ENCODE measurements at places on chromosomes 3 and 15. TPM values are rescaled to one million over a fixed set of nuclear protein-coding genes. Genes with fewer than 3 reads are reported as not detected.
A peak's percentile ranks its signal among the peaks of the same experiment; 100 is the strongest.

DNA sequence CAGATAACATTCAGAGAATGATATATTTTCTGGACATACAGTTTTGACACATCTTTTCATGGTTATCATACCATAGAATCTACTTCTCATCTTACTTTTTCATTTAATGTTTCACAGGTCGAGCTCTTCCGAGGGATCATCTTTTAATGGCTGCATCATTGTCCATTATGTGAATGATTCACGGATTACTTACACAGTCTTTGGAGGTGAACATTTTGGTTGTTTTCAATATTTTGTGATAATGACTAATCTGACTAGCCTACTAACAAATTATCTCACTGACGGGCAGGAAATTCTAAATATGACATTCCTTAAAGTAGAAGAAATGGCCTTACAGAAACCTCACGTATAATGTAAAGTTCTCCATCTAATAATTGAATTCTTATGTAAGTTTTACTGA is 209.1 kb upstream of the STRIT1 start:
- no peaks in the 10 kb centered on the region for H3K27me3 ChIP-seq
- no peak for DNase-seq
- H3K4me3 ChIP-seq, result no peak overlapping the region

DNA sequence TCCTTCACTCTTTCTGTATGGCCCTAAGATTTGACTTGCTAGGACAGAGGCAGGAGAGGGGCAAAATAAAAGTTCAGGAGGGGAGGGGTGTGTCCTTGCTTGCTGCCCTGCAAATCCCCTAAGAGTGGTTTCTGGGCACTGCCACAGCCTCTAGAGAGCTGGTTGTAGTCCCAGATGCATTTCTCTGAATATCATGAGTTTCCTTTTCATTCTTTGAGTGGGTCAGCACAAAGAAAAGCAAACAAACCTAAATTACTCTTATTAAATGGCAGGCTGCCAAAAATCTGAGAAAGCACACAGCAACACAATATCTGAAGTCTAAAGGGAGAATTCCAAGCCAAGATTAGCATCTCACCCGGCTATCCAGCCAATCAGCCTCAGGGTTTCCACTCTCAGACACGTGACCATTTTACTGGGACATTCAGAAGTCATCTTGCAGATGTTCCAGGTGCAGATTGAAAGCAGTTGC is 919.3 kb downstream of the TUSC7 start:
- H3K4me1 ChIP-seq, result peaks cover 8% of the 10 kb centered on the region
- no peaks in the 10 kb centered on the region for H3K27me3 ChIP-seq
- no peak overlapping the region for H3K27ac ChIP-seq
- DNase-seq, result peak; percentile 78
- H3K4me3 ChIP-seq, result no peak overlapping the region
- H3K36me3 ChIP-seq, result no peaks in the 10 kb centered on the region

GRCh38 chr3:105868431-105868741 is 426 bp downstream of the CBLB start:
- peak overlapping the region; percentile 98 for H3K4me3 ChIP-seq
- peaks cover 6% of the 10 kb centered on the region for H3K36me3 ChIP-seq
- H3K27me3 ChIP-seq, result no peaks in the 10 kb centered on the region
- peaks cover 22% of the 10 kb centered on the region for H3K4me1 ChIP-seq
- DNase-seq, result peak; percentile 40

GRCh38 chr3:166362698-166363097 is 525.5 kb upstream of the BCHE start:
- peak; percentile 15 for DNase-seq
- H3K27ac ChIP-seq, result no peak overlapping the region
- H3K4me3 ChIP-seq, result no peak overlapping the region
- H3K4me1 ChIP-seq, result no peaks in the 10 kb centered on the region
- no peaks in the 10 kb centered on the region for H3K36me3 ChIP-seq
- H3K27me3 ChIP-seq, result no peaks in the 10 kb centered on the region

DNA sequence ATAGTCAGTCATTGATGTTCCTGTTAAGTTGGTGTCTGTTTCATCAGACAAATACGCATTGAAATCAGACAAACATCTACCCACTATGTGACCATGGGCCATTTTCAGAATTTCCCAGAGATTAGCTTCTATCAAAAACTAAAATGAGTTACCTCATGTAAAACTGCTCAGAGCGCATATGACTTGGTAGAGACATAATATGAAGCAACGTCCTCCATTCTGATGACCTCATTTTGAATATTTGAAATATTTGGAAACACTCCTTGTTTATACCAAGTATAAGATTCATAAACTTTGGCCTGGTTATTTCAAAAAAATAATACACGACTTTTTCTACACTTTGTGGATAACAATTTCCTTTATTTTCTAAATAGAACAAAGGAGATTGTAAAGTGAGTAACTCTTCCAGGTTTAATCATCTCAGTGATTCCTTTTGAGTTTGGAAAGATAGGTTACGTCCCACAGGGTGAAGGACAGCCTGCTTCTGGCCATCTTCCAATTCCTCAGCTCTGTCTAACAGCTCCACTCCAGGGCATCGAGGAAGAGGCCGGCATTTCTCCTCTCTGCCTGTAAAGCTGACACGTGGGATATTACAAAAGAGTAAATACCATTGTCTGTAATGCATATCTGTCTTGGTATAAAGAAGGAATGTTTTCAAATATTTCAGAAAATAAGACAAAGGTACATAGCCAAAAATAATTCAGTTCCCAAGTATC is 122.6 kb downstream of the CADM2 start:
- no peak overlapping the region for H3K27ac ChIP-seq
- no peaks in the 10 kb centered on the region for H3K27me3 ChIP-seq
- peak; percentile 25 for DNase-seq
- no peaks in the 10 kb centered on the region for H3K36me3 ChIP-seq
- H3K4me3 ChIP-seq, result no peak overlapping the region

DNA sequence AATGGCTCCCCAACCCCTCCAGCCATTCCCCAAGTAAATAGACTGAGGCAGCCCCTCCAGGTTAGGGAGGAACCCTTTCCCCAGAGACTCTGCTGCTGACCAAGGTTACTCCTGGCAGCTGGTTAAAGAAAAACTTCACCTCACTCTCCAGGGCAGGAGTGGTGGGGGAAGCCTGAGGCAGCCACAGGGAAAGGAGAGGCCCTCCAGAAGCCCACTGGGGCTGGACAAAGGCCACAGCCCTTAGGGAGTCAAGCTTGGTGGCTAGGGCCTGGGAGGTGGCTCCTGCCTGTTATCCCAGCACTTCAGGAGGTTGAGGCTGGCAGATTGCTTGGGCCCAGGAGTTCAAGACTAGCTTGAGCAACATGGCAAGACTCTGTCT is 923 bp downstream of the ACY1 start:
- H3K4me1 ChIP-seq, result peaks cover 15% of the 10 kb centered on the region
- no peak for DNase-seq
- H3K27me3 ChIP-seq, result no peaks in the 10 kb centered on the region
- peaks cover 2% of the 10 kb centered on the region for H3K36me3 ChIP-seq

DNA sequence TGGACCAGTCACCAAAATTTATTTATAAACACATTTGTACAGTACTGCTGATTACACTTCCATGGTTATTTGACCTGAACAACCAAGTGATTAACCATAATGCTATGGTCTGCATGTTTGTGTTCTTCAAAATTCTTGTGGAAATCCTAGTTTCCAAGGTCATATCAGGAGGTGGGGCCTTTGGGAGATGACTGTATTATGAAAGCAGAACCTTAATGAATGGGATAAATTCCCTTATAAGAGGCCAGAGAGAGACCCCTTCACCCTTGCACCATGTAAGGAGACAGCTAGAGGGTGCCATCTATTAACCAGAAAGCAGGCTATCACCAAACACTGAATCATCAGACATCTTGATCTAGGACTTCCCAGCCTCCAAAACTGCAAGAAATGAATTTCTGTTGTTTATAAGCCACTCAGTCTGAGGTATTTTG is 1.9 kb downstream of the SCAPER start:
- peaks cover 15% of the 10 kb centered on the region for H3K4me1 ChIP-seq
- no peaks in the 10 kb centered on the region for H3K27me3 ChIP-seq
- DNase-seq, result peak; percentile 53
- H3K36me3 ChIP-seq, result no peaks in the 10 kb centered on the region
- H3K27ac ChIP-seq, result no peak overlapping the region
- H3K4me3 ChIP-seq, result no peak overlapping the region

GRCh38 chr3:143973259-143974021 is 1.8 kb downstream of the DIPK2A start:
- peaks cover 11% of the 10 kb centered on the region for H3K4me1 ChIP-seq
- H3K27ac ChIP-seq, result peak overlapping the region; percentile 91
- DNase-seq, result peak; percentile 71
- no peaks in the 10 kb centered on the region for H3K27me3 ChIP-seq
- no peaks in the 10 kb centered on the region for H3K36me3 ChIP-seq

- no peaks in the 10 kb centered on the region for H3K4me1 ChIP-seq
- no peak for DNase-seq
- H3K27ac ChIP-seq, result no peak overlapping the region
- no peaks in the 10 kb centered on the region for H3K36me3 ChIP-seq
- no peaks in the 10 kb centered on the region for H3K27me3 ChIP-seq
- H3K4me3 ChIP-seq, result no peak overlapping the region
Measured at GRCh38 chr3:43906849-43907507, 216.2 kb downstream of the ABHD5 start.

DNA sequence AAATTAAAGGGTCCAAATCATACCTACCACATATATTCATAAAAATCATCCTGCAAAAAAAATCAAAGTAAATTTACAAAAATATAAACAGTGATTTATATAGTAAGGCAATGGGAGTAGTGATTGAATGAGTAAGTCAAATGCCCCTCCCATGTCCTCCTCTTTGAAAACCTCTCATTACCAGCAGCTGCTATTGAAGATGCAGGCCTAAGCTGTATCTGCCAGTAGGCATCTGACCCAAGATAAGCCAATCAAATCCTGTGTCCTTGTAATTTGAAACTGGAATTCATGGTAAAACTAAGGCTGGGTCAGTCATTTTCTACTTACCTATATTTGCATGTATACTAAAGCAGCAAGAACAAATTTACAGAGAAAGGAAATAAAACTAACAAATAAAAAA is 60.4 kb upstream of the POU1F1 start:
- no peaks in the 10 kb centered on the region for H3K36me3 ChIP-seq
- H3K4me1 ChIP-seq, result peaks cover 14% of the 10 kb centered on the region
- no peak overlapping the region for H3K4me3 ChIP-seq
- no peak overlapping the region for H3K27ac ChIP-seq

- no peak for DNase-seq
- H3K4me3 ChIP-seq, result no peak overlapping the region
- H3K36me3 ChIP-seq, result no peaks in the 10 kb centered on the region
- H3K27ac ChIP-seq, result no peak overlapping the region
- H3K4me1 ChIP-seq, result peaks cover 4% of the 10 kb centered on the region
Measured at GRCh38 chr3:23166276-23166675, 36.9 kb upstream of the UBE2E2 start.

Gene SERINC4
- total RNA-seq, result not detected

Gene SPATA16
- total RNA-seq, result not detected

Gene A4GNT
- total RNA-seq, result not detected
